Suppressor macrophage (primary cell): ENCODE measurements at places on chromosomes 6 and 20.
A peak's percentile ranks its signal among the peaks of the same experiment; 100 is the strongest.

GRCh38 chr6:2950713-2951112 lies 20.7 kb downstream of the SERPINB6 start:
- DNase-seq, result no peak

GRCh38 chr6:10528158-10528981 lies 7.2 kb downstream of the GCNT2 start:
- DNase-seq, result peak; percentile 71

DNA sequence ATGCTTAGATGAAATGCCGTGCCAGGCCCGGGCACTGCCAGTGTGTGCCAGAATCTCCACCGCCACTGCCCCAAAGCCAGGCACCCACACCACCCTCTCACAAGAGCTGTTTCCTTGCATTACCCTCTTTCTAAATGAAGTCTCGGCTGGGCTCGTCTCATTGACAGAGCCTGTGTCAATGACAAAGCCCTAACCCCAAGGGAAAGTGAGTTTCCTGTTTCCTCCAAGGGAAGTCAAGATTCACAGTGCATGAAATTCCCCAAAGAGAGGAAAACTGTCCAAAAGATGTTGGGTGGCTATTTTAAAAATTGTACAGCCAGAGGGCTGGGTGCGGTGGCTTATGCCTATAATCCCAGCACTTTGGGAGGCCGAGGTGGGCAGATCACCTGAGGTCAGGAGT lies 75.4 kb upstream of the AKAP12 start:
- DNase-seq, result no peak

DNA sequence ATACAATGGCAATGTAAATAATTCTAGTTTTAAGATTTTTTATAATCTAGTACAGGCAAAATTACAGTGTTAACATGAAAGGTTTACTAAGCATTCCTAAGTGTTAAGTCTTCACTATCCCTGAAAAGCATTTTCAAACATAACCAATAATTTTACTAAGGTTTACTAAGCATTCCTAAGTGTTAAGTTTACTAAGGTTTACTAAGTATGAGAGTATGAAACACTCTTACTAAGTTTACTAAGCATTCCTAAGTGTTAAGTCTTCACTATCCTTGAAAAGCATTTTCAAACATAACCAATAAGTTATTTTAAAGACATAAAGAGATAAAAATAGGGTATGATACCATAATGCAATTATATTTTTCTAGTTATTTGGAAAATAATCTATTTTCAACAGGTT lies 82.6 kb downstream of the PRSS35 start:
- no peak for DNase-seq

DNA sequence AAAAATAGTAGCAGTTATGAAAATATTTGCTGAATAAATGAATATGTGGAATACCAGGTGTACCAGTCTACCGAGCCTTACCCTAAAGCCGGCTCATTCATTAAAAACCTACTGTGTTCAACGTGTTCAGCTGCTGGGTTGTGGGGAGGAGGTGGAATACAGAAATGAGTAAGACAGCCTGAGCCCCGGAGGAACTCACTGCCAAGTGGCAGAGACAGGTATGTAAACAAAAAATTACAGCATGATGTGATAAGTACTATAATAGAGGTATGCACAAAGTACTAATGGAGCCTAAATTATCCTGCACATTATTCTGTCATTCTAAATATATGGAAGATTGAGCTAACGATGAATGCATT lies 6.8 kb upstream of the ADTRP start:
- DNase-seq, result no peak

GRCh38 chr6:64227863-64228262 lies 592.3 kb downstream of the PHF3 start:
- DNase-seq, result no peak

DNA sequence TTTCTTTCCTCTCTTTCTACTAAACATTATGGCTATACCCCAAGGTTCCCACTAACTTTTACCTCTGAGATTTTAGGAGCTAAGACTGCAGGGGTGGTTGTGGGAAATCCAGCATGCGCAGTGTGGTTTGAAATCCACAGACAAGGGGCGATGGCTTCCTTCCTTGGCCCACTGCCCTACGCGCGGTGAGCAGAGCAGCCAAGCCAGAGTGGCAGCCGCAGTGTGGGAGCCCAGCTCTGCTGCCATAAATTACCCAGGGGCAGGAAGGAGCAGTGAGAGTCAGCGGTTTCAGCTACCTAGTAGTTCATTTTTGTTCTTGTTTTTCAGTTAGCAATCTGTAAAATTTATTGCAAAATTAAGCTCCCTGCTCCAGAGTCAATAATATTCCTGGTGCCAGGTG lies 101.4 kb downstream of the BMP2 start:
- no peak for DNase-seq

DNA sequence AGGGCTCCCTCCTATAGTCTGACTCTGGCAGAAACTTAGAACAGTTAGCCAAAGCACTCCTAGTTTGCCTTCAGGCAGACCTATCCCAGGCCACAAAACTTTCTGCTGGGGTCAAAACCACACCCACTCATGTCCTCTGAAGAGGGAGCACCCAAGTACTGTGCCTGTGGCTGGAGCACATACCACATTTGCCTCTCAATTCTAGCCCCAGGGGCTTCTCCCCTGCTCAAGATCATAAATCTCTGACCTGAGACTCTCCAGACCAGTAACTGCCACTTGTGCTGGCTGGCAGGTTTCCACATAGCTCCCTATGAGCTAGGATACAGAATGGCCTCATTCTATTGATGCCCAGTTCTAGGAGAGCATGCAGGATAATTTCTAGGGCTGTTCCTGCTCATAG lies 781.0 kb downstream of the EYS start:
- no peak for DNase-seq

DNA sequence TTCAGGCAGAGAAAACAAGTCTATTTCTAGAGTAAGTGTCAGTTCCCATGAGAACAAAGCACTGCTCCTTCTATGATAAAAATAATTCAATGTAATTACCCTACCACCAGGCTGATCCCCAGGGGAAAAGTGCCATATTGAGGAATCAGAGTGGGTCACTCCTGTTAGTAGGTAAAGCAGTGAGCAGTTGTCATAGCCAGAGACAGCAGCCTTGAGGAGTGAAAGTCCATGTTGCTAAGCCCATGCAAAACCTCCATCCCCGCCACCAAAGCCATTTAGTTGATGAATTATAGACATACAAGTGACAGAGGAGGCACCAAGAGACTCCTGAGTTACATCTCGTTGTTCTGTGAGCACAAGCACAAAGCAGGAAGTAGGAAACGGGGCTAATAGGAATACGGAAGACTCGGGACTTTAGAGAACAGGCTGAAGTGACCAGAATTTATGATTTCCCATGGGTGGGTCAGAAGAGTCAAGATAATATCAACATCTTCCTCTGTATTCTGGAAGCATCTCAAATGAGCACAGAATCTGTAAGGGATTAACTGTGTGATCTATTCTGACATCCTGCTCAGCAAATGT lies 197.9 kb downstream of the MAFB start:
- DNase-seq, result peak; percentile 65

GRCh38 chr6:85062884-85063283 lies 298.5 kb upstream of the TBX18 start:
- no peak for DNase-seq

- no peak for DNase-seq
Measured at GRCh38 chr20:24698706-24699206, 229.3 kb downstream of the SYNDIG1 start.

GRCh38 chr20:58470336-58471192 lies 44.6 kb downstream of the APCDD1L start:
- no peak for DNase-seq

- DNase-seq, result peak; percentile 81
Measured at GRCh38 chr20:62929051-62929538, 2.8 kb upstream of the DIDO1 start.

- DNase-seq, result no peak
Measured at GRCh38 chr6:74320074-74320473, 624.1 kb downstream of the CD109 start.

DNA sequence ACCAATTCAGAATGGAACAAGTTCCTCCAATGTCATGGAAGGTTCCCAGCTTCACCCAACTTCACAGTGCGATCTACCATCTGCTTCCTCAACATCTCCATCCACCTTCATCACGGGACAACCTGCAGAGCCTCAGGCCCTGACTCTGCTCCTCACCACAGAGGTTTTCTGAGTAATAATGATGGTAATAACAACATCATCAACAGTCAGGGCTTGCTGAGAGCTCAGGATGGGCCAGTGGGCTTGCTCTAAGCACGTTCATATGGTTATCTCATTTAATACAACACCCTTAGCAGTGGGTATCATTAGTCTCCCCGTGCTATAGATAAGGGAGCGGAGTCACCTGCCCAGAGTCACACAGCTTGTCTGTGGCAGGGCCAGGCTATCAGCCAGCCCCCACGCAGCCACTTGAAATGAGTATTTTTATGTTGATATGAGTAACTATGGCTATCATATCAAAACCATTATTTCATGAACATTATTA lies 38.6 kb downstream of the PREX1 start:
- no peak for DNase-seq

- DNase-seq, result no peak
Measured at GRCh38 chr20:22462975-22463914, 121.1 kb downstream of the FOXA2 start.

GRCh38 chr20:45087097-45087790 lies 13.7 kb downstream of the KCNS1 start:
- DNase-seq, result peak; percentile 61

DNA sequence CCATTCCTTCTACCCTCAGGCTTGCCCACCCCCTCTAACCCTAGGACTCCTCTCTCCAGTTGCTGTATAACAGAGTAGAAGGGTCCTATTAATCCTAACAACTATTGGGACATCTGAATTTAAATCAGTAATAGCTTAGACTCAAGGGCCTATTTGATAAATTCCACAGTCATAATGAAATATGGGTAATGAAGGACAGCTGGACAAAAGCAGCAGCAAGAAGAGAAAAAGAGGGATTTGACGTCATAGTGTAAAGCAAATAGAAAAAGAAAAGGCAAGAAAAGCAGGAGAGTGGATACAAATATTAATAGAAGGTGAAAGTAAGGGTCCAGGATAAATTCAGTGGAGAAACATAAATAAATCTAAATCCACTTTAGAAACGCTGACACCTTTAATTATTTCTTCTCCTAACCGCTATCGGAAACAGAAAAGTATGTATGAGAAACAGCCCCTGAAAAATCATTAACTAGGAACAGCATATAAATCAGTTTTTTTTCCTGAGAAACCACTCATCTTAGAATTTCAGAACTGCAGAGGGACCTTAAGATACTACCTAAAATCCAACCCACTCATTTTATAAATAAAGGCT lies 12.8 kb downstream of the FKBP5 start:
- DNase-seq, result no peak

- no peak for DNase-seq
Measured at GRCh38 chr6:49531774-49532569, 18.5 kb upstream of the C6orf141 start.

DNA sequence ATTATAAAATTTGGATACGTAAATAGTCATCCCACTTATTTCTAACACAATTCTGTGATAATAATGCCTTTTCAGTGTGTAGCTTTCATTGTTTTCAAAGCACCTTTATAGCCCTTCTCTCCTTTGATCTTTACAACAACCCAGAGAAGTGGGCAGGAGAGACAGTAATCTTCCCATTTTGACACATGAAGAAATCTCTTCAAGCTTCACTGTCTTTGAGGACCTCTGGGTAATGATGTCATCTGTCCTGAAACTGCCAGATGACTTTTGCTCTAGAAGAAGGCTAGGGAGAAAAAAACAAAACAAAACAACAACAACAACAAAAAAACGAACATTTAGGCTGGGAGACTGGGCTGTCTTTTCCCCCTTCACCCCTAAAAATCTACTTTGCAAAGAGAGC lies 203.0 kb downstream of the KCNQ5 start:
- DNase-seq, result peak; percentile 64

DNA sequence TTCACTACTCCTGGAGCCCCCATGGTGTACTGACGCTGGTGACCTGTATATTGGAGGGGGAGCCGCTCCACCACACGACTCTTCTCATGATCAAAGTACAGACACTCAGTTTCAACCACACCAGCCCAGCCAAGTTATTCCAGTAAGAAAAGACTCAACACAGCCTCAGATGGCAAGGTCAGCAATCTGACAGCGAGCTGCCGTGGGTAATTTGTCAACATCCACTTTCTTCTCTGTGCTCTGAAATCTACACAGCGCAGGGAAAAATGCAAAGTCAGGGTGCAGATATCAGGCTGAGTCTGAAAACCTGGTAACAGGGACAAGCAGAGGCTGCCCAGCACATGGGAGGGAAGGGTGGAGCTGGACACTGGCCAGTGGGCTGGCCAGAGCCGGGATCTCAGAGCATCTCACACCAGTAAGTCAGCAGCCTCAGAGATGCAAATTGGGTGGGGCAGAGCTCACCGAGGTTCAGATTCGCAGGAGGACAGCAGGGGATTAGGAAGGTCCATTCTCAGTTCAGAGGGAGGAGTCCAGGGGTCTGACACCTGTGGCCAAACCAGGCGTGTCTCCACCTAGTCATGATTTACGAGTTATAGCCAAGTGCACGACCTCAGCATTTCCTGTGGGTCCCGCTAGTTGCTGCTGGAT lies 44.5 kb upstream of the RPS6KA2 start:
- no peak for DNase-seq

DNA sequence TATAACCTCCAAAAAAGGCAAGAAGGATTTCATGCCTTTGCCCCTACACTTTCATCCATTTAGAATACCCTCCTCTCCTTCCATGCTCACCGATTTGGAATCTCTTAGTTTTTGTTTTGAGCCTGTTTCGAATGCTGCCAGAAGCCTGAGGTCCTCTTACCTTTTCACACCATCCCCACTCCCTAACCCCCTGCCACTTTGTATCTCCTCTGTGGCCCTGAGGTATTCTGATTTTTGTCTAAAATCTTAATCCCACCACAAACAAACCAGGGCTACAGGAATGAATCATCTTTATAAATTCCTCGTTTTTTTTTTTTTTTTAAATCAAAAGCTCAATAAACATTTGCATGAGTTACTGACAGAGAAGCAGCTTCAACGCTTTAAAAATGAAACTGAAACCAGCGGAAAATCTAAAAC lies 1.6 kb upstream of the RPS12 start:
- no peak for DNase-seq

GRCh38 chr6:70210462-70210861 lies 92.4 kb downstream of the COL9A1 start:
- no peak for DNase-seq

DNA sequence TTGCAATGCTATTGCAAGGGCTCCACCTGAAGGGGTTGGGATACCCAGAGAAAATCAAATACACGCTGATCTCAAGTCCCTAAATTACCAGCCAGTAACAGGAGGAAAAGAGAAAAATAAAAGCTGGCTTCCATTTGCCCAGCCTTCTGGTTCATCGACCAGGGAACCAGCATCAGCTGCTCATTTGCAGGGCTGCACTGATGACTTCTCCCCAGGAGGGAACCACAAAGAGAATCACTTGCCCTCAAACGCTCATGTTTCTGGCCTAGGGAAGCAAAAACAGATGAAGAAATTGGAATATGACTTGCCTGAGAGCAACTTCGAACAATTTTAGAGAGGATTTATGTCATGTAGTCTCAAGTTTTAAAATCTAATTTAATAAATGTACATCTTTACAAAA lies 119.7 kb downstream of the SH3BGRL2 start:
- DNase-seq, result no peak

- DNase-seq, result no peak
Measured at GRCh38 chr20:36975099-36975818, 23.8 kb upstream of the SAMHD1 start.
